ENCODE measurements at places on chromosomes 4 and X.
A peak's percentile ranks its signal among the peaks of the same experiment; 100 is the strongest.

DNA sequence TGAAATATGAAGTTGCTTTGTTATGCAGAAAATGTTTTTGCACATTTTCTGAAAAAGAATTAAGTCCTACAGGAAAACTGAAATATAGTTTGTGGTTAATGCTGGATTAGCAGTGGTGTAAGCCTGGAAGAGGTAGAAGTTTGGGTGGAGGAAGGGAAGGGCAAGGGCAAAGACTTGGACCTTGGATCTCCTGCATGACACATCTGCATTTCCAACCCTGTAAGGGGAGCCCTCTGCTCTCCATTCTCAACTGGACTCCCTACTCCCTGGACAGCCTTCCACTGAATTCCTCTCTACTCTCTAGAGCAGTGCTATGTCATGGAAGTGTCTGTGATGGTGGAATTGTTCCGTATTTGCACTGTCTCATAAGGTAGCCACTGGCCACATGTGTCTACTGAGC, 4.6 kb downstream of the CASP6 start:
- no peak for DNase-seq

DNA sequence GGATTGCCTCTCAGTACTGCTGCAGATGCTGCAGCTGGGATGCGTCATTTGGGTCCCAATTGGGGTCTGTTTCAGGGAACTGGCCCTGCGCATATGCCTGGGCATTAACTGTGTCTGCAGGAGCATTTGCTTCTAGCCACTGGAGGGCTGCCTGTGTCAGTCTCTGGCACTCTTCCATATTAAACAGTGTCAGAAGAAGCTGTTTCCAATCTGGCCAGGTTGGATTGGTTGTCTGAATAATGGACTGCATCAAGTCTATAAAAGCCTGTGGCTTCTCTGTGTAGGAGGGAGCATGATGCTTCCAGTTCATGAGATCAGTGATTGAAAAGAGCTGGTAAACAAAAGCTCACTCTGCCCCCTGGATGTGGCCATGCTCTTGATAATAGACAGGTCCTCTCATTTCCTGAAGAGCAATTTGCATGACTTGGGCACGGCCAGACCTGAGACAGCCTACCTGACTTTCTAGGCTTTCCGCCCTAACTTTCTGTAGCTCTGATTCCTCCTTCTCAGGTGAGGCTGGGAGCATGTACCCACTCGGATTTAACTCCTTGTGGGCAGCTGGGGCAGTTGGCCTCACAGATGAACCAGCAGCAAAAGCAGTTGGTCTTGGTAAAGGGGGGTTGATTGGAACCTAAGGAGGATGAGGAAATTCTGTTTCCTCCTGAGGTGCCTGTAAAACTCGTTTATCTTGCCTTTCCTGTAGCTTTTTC, 29.2 kb downstream of the SULT1E1 start:
- no peak for DNase-seq

DNA sequence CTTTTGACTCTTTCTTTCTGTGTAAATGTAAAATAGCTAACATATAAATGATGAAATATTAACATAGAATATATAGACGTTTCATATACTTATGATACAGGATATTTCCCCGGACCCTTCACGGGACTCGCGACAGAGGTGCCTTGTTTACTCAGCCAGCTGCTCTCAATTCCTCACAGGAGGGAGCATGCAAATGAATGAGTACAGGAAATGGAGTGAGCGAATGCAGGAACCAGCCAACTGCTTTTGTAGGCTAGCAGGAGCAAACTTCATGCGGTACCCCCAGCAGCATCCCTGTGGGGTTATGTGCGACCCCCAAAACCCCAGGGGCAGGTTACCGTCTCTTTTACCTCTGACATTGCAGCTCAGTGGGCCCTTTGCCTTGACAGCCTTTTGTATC, 110.3 kb upstream of the PDHA2 start:
- DNase-seq = no peak

- peak; percentile 79 for DNase-seq
Measured at GRCh38 chr4:53748328-53748772, 157.1 kb upstream of the LNX1 start.

- no peak for DNase-seq
Measured at GRCh38 chr4:56261027-56261426, 126.3 kb downstream of the AASDH start.

DNA sequence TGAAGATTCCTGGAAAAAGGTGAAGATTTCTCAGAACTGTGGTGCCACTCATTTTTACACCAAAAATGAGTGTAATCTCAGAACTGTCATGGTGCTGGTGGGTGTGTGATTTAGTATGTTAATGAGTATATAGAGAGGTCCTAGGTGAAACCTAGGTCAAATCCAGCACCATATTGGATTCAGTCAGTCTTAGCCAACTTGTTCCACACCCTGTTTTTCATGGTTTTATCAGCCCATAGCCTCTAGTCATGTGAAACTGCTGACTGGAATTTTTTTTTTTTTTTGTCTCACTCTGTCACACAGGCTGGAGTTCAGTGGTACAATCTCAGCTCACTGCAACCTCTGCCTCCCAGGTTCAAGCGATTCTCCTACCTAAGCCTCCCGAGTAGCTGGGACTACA, 58.0 kb downstream of the LAS1L start:
- no peak for DNase-seq

DNA sequence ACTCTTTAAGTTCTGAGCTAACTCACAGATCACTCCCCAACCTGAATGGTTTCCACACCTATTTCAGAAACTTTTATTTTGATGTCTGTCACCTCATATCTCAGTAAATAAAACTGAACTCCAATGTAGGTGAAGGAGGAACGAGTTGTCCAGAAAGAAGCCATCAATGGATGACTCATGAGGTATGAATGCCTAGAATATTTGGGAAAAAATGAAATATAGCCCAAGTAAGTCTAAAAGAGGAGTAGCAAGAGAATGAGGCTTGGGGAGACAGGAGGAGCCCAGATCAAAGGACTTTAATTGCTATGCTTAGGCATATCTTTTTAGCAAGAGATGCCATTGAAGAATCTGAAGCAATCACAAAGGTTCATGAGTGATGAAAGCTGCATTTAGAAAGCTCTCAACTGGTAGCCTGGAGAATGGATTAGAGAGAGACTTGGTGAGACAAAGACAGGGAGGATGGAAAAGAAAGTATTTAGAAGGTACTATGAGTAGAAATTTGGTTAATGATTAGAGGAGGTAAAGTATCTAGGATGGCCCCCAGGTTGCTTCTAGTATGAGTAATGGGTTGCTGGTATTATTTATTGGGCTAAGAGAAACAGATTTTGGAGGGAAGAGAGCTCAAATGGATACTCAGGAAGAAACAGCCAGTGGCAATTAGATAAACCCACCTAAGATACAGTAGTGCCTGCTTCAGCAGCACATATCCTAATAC, 39.4 kb downstream of the NOCT start:
- DNase-seq = no peak

DNA sequence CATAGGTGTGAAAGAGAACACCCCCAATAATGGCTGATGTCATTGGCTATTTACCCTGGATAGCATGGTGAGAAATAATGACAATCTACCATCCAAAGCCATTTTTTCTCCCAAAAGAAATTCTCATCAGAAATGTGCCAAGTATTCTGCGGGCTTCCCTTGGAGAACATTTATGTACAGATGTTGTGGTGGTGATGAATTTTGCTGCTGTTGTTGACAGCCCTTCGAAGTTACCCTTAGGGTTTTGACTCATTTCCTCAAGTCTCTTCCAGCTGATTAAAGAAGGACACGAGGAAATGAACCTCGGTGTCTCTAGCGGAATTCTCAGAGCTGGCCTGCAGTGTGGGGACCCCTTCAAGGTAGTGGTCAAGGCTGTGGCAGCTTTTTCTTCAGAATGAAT, 3.4 kb downstream of the KIT start:
- DNase-seq = no peak
